ENCODE measurements at places on chromosomes 7 and 10.

- DNase-seq, result no peak
These were observed 646 bp downstream of the FAM13C start for GRCh38 chr10:59361663-59362143.

GRCh38 chr7:101720324-101720723 lies 91.2 kb upstream of the MYL10 start:
- DNase-seq, result no peak

DNA sequence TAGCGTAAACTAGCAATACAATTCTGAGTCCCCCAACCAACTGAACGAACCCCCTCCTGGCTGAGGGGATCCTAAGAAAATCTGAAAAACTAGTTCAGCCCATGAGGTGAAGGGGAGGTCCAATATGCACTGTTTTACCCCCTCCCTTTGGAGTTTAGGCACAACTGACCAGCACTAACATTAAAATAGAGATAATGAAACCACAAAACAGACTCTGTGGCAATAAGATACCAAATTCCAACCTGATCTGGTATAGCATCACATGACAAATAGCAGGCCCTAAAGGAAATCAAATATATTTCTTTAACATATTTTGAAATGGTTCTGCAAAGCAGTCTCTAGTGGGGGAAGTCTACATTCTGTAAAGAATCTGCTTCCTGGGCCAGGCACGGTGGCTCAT lies 522.5 kb downstream of the TYW1 start:
- DNase-seq, result no peak

GRCh38 chr10:51266496-51266895 lies 192.2 kb downstream of the PRKG1 start:
- DNase-seq, result no peak

DNA sequence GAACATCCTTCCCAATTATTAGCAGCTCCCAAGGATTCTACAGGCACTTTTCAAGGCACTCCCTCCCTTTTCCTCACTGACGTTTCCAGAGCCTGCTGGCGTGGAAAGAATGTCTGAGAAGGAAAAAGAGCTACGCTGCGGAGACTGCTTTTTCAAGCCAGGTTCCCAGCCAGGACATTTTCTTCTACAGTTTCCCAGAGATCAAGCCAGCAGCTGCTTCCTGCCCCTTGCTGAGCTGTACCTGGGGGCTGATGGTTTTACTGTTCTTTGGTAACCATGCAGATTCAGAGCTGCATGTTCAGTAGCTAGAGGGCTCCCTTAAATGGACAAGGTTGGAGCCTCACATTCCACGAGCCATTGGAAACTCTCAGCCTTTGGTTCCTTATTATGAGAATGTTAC lies 133.4 kb downstream of the EVX1 start:
- no peak for DNase-seq

DNA sequence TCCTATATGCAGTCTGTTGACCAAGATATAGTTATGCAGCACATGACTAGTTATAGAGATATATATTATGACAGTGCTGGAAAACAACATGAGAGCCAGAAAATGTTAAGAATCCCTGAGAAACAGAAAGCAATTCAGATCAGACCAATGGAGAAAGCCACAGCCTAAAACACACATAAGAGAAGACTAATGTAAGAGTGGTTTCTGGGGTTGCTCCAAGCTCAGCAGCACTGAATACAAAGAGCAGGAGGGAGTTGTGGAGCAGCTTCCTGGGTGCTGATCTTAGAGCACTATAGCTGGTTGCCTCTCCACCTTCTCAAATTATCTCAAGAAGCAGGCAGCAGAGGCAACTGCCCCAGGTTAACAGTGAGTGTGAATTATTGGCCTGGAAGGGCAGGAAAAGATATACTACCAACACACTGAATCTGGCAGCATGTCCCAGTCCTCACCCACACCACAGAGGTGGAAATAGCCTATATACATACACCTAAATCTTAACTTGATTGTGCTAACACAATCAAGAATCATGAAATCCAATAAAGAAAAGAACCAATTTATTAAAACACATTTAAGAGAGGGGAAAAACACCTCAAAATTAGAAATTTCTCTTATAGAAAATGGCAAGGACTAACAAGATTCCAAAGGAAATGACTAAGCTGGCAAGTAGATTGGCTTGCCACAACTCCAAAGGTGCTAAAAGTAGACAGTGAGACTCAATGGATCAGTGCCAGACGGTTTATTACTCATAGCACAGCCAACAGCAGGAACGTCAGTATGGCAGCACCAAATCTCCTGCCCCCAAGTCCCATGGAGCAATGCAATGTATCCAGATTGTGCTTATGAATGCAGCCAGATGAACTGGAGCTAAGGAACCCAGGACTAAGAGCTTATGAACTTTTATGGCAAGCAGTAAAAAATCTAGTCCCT lies 5.1 kb downstream of the PTTG1IP2 start:
- DNase-seq, result no peak

GRCh38 chr10:51007781-51008180 lies 66.5 kb upstream of the PRKG1 start:
- DNase-seq, result no peak

GRCh38 chr7:159061674-159062212 lies 82.9 kb downstream of the VIPR2 start:
- no peak for DNase-seq

- no peak for DNase-seq
These were observed 144.0 kb upstream of the MKLN1 start for GRCh38 chr7:131183611-131184119.

GRCh38 chr7:96273716-96274115 lies 48.2 kb downstream of the SLC25A13 start:
- DNase-seq, result no peak

DNA sequence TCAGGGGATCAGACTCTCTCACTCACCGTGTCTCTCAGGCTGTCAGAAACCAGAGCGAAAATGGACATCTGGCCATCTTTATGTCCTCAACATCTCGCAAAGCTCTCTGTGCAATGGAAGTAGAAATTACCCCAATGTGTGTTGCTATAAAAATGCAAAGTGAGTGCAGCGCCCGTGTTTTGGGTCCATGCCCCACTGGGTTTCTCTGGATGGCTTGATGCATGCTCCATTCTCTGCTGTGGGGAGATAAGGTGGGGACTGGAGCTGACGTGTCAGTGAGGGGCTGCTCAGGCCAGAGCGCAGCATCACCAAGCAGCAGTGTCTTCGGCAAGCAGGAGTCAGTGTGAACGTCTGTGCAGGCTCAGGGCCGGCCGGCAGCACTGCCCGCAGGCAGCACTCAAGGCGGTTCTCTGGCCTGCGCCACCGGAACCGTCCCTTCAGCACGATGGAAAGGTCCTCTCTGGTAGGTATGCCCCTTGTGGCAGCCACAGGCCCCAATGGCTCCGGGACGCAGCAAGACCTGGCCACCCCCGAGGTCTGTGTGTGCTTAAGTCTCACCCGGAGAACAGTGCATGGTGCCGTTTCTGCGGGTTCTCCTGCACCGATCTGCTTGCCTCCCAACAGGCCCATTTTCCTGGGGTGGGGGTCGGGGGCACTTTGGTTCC lies 30.2 kb downstream of the WDR86 start:
- DNase-seq, result no peak

DNA sequence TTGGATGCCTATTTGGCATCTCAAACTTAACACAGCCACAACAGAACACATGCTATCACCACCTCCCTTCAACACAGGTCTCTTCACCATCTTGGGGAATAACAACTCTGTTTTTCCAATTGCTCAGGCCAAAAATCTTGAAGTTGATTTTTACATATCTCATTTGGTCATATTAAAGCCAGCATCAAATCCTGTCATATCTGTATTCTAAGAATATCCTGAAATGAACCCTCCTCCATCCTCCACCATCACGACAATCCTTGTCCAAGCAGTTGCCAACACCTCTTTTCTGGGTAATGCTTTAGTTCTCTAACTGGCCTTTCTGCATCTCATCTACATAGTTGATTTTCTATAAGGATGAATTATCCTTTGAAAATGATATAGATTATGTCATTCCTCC lies 168.7 kb downstream of the GPR37 start:
- DNase-seq, result no peak

- no peak for DNase-seq
These were observed 3.1 kb downstream of the PCOLCE start for GRCh38 chr7:100604976-100605911.

DNA sequence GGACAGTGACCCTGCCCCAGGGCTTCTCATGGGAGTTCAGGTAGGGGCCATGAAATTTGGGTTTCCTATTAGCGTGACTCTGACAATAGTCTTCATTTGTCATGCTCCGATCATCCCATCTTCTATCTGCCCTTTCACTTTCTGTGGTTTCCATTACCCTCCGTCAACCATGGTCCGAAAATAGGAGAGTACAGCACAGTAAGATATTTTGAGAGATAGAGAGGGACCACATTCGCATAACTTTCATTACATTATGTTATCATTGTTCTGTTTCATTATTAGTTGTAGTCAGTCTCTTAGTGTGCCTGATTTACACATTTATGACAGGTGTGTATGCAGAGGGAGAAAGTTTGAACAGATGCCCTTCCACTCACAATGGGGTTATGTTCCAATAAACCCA lies 649.2 kb downstream of the SDK1 start:
- no peak for DNase-seq

GRCh38 chr10:75427951-75428350 lies 3.5 kb upstream of the LRMDA start:
- no peak for DNase-seq

DNA sequence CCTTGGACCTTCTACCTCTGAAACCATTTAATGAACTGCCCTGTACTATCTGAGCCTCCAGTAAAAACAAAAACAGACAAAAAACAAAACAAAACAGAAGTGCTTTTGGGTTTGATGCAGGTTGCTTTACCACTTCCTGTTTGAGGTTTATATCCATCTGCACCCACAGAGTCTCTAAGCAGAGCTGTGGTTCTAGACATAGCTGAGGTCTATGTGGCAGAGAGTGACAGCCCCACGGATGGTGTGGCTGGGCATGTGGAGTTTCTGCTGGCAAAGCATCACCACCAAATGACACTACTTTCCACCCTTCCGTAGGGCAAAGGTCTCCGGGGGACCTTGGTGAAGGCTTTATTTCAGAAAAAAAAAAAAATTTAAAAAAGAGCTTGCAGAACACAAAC lies 754.2 kb downstream of the GRID1 start:
- no peak for DNase-seq

GRCh38 chr10:62620491-62620890 lies 184.0 kb upstream of the ADO start:
- no peak for DNase-seq

DNA sequence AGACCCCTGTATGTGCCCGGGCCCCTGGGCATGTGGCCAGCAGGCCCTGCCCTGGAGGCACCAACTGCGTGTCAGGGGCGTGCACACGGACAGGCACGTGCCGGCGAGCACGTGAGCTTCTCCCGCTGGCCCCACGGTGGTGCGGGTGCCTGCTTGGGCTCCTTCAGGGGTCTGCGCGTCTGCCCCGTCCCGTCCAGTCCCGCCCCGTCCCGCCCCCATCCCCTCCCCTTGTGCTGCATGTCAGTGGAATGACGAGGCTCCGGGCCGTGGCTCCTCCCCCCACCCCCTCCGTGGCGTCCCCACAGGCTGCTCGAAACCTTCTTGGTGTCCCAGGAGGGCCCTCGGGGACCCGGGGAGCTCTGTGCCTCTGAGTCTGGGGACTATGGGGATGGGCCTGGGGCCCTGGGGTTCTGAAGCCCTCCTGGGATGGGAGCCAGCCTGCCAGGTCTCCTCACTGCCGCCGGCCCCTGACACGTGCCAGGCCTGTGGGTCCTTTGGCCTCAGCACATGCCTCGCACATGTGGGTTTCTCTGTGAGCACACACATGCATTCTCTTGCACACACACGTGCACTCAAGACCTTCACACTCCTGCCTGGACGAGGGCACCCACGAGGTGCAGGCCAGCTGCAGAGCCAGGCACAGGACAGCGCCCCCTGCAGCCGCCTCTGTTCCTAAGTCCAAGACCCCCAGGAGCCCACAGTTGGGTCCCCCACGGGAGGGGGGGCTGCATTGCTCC lies 27.5 kb upstream of the AMZ1 start:
- DNase-seq, result no peak

GRCh38 chr10:16847644-16848043 lies 30.4 kb upstream of the RSU1 start:
- no peak for DNase-seq

- no peak for DNase-seq
These were observed 66.2 kb downstream of the FAM241B start for GRCh38 chr10:69696073-69696731.

DNA sequence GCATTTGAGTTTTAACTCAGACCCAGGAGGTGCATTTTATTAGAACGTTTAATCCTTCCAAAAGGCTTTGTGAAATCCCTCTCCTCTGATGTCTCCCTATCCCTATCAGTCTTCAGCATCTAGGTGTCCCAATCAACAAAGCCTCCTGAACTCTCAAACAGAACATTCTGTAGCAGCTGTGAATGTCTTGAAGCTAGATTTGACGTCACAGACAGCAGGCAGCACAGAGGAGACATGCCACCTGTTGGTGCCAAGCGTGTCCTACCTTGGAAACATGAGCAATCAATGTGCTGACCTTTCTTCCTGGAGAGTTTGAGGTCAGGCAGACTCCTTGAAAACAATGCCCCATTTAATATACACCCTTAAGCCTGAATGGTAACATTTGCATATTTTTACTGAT lies 125.5 kb downstream of the RNLS start:
- DNase-seq, result no peak

GRCh38 chr10:93160829-93161228 lies 87.1 kb downstream of the CYP26A1 start:
- no peak for DNase-seq

GRCh38 chr7:16815001-16815400 lies 10.2 kb upstream of the AGR2 start:
- no peak for DNase-seq

DNA sequence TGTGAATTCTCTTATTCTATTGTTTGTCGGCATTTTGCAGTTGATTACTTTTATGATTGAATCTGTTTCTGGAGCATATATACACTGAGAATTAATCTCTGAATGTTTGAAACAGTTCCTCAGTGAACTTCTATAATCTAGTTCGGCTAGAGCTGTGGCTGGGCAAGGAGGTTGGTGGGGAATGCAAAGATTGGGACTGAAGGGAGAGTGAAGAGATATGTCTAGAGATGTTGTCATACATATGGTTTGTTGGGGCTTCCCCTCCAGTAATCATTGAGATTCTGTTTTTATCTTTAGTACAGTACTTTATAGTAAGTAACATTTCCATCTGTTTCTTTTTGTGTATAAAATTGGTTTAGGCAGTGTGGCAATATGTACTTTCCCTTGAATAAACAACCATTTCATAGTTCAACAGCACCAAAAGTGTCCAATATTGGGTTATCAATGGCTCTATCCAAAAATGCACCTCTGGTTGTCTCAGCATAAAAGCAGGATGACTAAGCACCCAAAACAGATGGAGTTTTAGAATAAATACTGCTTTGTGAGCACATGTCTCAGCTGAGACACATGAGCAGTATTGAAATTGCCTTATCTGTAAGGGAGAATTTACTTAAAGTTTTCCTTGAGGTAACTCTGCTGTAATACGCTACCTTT lies 36.7 kb downstream of the WAC start:
- no peak for DNase-seq
